Mesenchymal stem cell (in vitro differentiated cells and primary cell): ENCODE measurements at places on chromosomes 7 and 10.

DNA sequence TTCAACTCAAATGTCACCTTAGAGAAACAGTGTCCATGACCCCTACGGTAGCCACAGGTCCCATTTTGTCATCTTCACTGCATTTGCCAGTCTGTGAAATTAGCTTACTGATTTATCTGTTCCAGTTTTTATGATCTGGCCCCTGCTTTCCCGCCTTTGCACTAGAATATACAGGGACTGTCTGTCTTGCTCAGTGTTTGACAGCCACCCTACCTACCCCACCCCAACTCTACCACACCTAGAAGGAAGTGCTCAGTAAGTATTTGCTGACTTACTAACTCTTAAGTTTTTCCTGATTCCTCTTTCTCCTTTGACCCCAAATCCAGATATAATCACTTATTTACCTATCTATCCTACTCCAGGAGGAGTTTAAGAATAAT, 49.5 kb downstream of the CREB3L2 start:
- no peak for DNase-seq

DNA sequence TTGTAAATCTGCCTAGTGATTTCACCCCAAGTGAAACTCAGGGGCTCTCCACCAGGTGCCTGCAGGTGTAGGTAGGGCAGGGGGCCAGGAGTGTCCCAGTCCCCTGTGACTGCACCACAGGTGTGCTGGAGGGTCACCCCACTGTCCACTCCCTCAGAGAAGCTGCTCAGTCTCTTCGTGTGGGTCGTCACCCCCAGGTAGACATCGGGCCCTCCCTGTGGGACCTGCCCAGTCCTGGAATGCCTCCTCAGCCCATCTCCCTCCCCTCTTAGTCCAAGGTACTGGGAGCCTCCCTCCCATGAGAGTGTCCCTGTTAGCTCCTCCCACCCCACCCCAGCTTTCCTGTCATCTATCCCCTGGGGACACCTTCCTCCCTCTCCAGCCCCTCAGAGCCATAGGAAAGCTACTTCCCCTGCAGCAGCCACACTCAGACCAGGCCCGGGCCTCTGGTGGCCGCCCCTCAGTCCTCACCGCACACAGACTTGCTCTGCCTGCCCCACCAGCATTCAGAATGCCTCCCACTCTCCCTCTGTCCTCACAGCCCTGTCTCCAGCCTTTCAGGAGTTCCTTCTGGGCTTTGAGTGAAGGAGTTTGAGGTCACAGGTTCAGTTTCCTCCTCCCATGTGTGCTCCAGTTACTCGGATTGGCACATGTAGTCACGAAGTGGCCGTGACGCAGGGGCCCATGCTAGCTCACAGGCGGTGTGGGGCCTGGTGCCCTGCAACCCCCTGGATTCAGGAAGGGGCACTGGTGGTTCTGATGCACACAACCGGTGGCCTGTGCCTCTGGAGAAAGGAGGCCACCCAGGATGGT, 5.1 kb downstream of the ALOX5 start:
- DNase-seq = no peak

GRCh38 chr7:26365077-26365900, 73.6 kb downstream of the SNX10 start:
- DNase-seq = peak; percentile 76

DNA sequence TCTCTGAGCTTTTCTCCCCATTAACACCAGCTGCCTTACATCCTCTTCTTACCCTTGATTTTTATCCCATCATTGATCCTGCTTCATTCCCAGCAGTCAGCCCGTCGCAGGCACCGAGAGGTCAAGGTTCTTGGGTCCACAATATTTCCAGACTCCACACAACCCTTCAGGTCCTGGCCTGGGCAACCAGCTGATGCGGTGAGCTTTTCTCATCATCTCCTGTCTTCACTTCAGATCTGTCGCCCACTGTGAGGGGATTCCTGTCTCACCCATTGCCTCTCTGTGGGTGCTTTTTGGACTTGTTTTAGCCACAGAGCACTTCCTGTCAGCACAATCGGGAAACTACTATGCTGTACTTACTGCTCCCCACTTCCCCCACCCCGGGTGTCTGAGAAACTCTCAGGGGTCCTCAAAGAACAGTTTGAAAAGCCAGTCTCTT, 8.4 kb upstream of the PVRIG start:
- DNase-seq = no peak

DNA sequence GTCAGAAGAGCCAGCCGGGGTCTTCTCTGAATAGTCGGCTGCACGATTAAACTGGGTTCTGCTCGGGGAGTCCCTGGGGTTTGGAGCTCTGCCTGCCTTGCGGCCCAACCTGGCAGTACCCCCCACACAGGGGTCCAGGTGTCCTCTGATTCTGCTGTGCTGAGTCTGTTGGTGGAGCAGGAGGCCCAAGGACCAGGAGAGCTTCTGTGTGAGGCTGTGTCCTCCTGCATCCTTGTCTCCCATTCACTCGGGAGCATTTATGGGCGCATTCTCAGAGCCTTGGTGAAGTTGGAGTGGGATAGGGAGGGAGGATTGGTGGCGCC, 14.2 kb downstream of the INPP5A start:
- no peak for DNase-seq

- DNase-seq = no peak
Measured at GRCh38 chr7:155363852-155364600, 66.3 kb downstream of the INSIG1 start.

- no peak for DNase-seq
Measured at GRCh38 chr7:52794621-52795020, 240.8 kb upstream of the POM121L12 start.

- DNase-seq = no peak
Measured at GRCh38 chr10:75465450-75465827, 34.0 kb downstream of the LRMDA start.

DNA sequence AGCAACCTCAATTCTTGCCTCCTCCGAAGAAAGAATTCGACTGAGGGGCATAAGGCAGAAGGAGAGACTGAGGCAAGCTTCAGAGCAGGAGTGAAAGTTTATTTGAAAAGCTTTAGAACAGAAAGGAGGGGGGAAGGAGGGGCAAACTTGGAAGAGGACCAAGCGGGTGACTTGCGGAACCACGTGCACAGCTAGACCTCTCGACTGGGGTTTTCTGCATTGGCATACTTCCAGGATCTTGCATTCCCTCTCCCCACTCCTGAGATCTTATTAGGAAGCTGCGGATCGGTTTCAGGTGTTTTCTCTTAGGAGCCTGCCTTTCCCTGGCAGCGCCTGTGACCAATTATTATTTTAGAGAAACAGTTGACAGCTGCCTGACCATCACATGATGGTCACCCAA, 20.3 kb upstream of the CPXM2 start:
- DNase-seq = no peak

DNA sequence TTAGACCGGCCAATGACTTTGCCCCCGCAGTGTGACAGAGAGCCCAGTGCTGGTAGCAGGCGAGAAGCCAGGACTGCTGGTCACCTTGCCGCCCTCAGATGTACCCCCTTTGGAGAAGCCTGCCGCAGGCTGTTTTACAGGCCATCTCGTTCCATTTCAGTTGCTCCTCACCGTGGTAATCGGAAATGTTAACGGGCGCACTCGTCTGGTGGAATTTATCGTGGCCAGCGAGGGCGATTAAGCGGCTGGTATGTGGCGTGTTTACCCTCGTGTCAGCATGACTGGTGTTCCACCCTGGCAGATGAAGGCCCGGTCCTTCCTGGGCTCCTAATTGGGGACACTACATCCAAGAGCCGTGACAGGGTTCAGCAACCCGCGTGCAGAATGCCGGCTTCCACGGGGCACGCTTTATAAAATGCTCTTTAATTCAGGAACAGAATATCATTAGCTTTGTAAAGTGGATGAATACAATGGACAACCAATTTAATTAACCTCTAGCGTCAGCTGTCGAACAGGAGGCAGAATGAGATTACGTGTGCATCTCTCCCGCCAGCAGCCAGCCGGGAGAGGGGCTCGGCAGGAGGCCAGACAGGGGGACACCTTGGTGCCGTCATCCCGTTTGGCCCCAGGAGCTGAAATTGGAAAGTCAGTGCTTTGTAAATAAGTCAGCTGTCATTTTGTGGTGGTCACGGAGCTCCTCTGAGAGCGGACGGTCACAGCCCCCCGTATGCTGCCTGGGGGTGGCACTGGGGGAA, 108.3 kb downstream of the NKX6-2 start:
- no peak for DNase-seq

GRCh38 chr10:12510501-12510941, 161.2 kb downstream of the CAMK1D start:
- DNase-seq = no peak

- DNase-seq = no peak
Measured at GRCh38 chr10:6273351-6273750, 70.6 kb downstream of the PFKFB3 start.

DNA sequence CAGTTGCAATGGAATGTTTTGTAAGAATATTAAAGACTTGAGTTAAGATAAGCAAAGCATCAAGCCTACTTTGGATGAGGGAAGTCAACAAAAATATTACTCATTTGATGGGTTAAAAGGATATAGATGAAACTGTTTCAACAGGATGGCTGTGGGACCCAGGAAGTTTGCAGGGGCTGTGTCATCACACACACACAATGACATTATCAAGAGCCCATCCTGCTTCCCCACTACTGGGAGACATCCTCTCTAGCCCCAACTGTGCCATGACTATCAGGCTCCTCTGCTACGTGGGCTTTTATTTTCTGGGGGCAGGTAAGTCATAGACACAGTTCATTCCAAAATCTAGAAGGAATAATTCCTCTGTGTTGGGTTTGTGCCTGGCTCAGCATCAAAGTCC, 78.8 kb upstream of the PRSS1 start:
- no peak for DNase-seq

DNA sequence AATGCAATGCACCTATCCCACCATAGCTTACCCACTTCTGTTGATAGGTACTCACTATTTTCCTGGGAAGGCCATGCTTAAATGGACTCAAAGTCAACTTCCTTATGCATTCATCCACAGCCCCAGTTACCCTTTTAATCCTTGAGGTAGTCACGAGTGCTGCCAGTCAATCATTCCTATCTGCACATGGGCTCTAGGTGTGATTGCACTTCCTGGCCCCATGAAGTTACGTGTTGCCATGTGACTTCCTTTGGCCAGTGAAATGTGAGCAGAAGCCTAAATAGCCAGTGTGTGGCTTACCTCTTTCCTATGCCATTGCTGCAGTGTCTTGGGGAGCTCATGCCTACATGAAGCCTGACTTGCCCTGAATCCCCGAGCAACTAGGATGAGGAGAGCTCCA, 23.5 kb upstream of the EIF5AL1 start:
- DNase-seq = peak; percentile 6

DNA sequence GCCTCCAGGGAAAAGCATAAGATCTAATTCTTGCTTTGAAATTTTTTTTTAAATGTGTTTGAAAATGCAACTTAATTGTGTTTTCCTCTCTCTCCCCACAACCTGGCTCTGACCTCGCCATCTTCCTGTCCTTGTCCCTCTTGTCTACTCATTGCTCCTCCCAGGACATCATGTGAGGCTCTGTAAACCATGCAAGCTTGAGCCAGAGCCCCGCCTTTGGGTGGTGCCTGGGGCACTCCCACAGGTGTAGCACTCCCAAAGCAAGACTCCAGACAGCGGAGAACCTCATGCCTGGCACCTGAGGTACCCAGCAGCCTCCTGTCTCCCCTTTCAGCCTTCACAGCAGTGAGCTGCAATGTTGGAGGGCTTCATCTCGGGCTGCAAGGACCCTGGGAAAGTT, 9.8 kb upstream of the CDHR1 start:
- DNase-seq = no peak

DNA sequence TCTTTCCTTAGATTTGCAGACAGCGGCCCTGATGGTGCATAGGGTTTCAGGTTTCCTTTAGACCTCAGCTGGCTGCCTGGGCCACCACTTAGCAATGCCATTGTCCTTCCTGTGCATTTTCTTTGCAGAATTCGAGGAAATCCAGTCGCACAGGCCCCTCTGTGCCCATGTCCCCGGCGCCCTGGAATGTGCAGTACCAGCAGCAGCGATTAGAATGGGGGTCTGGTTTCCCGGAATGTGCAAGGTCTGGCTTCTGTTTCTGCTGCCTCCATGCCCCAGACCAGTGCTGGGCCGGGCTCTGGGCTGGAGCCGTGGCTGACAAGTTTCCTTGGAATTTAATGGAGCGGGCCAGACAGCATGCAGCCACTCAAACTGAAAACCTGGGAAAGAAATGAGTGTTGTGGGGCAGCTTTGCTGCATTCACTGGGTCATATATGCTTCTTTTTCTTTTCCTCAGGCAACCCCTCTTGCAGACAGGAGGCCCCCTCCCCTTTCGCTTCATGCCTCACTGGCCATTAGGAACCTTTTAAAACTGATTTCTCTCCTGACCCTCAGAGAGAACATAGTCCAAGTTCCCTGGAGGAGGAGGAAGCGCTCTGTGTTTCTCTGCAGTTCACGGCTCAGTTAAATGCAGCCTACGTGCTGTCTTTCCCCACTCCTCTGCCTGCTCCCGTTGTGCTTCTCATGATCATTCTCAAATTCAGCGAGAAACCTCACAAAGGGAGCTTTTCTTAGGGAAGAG, 14.4 kb downstream of the HTRA1 start:
- peak; percentile 67 for DNase-seq

- peak; percentile 15 for DNase-seq
Measured at GRCh38 chr10:102342458-102342857, 53.0 kb upstream of the NFKB2 start.

- DNase-seq = no peak
Measured at GRCh38 chr7:143126146-143126545, 5.7 kb upstream of the PIP start.
